ENCODE measurements at places on chromosomes 16 and 17.

- no peak for DNase-seq
Measured at GRCh38 chr17:28777178-28777577, 33.4 kb downstream of the TRAF4 start.

DNA sequence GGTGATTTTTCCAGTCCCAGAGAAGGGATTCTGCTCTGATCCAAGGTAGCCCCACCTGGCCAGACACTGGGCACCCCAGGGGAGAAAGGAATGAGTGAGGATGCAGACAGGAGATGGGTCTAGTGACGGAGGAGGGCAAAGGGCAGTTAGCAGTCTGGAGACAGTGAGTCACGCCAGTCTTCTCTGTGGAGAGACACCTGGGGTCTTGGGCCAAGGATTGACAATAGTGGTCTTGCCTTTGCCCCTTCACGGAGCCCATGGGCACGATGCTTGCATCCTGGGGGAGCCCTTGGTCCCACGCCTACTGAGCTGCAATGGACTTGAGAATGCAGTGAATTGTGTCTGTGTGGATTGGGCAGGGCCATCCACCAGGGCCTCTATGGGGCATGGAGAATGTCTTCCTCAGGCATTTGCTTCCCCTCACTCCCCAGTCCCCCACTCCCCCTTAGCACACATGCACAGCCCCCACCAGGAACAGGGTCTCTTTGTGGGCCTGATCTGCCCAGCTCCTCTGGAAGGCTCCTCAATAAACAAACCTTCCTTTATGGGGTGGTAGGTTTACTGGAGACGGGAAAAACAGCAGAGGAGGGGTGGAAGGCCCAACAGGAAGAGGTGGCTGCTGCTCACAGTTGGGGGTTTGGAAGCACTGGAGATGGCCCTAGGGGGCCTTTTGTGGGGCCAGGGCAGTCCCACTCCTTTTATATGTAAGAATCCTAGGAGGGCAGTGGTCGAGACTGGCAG is 1.4 kb downstream of the CHAD start:
- no peak for DNase-seq

GRCh38 chr17:81526662-81527571 is 1.3 kb upstream of the FSCN2 start:
- DNase-seq = no peak

DNA sequence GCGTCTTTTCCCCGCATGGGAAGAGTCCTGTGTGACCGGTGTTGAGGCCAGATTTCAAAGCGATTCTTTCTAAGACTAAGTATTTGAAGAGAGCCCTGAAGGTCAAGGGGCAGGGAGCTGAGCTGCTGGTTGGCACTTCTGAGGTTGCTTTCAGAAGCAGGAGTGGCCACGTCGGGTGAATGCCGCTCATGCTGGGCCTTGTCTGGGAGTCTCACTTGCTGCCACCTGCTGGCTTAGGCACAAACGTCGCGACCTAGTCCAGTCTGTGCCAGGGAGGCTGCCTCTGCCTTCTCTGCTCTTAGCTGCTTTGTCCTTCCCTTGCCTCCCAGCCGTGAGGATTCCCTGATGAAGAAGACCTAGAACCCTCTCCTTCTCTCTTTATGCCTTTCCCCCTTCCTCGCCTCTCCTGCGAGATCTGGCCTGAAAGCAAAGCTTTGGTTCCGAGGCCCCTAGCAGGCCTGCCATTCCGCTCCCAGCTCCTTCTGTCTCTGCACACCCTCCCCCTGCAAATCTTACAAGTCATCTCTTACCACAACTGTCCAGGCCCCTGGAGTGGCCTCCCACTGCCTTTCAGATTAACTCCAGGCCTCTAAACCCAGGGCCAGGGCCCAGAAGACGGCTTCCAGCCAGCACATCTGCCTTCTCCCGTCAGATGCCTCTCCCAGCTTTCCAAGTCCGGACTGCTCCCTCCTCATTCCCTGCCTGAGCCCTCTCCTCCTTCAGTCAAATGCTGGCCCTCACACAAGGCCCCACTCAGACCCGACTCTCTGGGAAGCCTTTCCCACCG is 11.4 kb downstream of the CTNS start:
- DNase-seq = peak; percentile 67

All from transverse colon (tissue), 4 donors.